Motor neuron (in vitro differentiated cells): ENCODE measurements at places on chromosomes 7 and 10.

DNA sequence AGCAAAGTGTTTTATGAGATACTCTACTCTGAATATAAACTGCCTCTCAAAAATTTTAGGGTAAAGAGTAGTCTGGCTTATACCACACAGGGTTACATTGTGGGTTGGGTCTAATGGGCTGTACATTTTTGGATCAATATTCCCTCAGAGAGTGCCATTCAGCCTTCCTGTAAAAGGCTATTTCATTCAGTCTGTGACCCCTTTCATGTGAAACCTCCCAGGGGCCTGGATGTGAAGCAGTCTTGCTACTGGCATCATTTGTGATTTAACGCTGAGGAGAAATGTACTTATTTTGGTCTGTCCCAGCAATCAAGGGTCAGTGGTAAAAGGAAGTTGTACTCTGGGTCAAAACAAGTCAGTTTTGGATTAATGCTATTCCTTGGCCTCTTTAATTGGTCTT is 71.8 kb upstream of the PRKG1 start:
- no peak for ATAC-seq

DNA sequence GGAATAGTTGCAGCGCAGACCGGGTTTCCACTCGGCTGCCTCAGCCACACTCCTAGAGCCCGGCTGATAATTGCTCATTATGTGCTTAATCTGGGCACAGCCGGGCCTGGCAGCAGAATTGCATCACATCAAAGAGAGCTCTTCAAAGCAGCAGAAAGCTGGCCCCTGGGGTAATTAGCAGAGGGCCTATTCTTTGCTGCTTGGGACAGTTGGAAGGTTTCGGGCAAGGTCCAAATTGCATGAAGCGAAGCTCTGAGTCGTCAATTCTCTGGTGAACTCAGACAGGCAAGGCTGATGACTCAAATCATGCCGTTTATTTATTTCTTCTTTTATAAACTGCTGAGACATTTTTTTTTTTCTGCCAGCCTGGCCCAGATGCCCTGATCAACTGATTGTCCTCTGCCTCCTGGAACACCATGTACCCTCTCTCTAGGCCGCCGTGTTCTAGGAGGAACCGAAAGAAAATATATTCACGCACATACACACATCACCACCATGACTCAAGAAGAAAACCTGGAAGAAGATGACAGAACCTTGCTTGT is 242.2 kb downstream of the RAB11FIP2 start:
- peak; percentile 92 for ATAC-seq

GRCh38 chr7:130356876-130357611 is 12.4 kb downstream of the CPA5 start:
- ATAC-seq, result peak; percentile 24

DNA sequence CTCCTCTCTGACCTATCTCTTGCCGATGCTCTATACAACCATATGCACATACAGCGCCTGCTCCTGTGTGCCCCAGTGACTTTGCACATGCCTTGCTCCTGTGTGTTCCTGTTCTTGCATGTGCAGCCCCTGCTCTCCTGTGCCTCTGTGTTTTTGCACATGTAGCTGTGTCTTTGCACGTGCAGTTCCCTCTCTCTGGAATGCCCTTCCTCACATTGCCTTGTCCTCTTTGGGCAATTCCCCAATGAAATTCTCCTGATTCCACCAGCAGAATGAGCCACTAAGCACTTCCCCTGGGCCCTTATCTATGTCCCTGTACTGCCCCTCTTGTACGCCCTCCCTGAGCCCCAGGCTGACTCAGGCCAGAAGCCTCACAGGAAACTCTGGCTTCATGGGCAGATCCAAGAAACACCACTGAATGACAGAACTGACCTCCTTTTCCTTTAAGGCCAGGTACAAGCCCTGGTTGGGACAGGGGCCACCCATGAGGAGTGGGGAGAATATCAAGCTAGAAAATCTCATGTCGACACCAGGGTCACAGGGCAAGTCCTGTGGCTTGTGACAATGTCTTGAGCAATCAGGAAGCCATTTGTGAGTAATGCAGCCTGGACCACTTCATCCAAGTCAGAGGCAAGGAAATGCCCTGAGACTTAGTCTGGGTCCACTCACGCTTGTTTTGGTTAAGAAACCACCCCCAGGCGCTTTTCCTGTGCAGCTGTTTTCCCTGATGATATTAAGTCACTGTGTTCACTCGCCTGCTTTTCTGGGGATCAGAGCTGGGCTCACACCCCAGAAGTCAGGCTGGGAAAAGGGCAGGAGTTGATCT is 1.9 kb upstream of the ARHGAP22 start:
- ATAC-seq, result no peak

DNA sequence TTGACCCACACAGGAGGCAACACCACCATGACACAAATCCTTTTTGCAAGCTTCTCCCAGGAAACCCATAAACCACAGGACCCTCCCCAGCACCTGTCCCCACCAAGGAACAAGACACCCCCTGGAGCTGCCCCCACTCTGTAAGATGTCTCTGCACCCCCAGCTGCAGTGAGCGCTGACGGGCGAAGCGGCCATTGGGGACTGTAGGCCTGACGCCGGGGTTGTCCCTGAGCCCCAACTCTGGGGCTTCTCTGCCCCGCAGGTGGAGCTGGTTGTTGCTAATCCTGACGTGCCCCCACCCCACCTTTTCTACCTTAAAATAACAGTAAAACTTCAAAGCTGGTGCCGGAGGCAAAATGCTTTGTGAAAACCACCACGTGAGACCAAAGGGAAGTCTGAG is 94.7 kb upstream of the PPP2R2D start:
- ATAC-seq, result no peak

- no peak for ATAC-seq
These were observed 265.4 kb downstream of the SKIDA1 start for GRCh38 chr10:21260066-21260465.

DNA sequence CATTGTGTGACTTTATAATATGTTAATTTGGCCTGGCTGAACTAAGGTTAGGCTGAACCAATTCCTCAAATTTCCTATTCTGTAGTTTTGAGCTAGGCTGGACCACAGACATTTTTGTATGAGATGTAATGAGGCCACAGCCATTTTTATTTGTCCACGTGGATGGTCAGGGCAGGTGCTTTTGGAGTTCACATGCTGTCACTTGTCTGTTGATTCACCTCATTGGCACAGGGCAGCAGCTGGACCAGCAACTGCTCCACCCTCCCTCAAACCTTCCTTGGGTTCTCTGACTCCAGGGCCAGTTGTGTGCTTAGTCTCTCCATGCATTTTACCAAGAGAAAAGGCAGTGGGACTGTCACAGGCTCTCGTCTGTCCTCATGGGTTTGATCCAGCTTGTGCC is 76.1 kb upstream of the NPS start:
- ATAC-seq, result no peak

- ATAC-seq, result no peak
These were observed 36.8 kb upstream of the ANK3 start for GRCh38 chr10:60426425-60426824.

- no peak for ATAC-seq
These were observed 26.4 kb upstream of the ZCCHC24 start for GRCh38 chr10:79471776-79472175.

DNA sequence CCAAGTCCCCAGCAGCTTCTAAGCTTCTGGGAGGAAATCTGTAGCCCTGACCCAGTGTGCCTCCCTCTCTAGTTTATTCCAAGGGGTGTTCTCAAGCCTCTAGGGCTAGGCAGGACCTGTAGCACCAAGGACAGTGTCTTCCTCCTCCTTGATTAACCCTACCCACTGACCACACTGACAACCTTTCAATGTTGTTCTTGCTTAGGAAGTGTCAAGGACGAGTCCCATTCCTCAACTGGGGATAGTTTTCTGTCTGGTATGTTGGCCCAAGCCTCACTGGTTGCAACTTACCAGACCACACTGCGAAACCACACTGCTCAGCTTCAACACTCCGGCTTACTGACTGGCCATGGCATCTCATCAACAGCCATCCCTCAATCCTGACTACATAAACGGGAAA is 100.0 kb downstream of the RNF216 start:
- ATAC-seq, result no peak

DNA sequence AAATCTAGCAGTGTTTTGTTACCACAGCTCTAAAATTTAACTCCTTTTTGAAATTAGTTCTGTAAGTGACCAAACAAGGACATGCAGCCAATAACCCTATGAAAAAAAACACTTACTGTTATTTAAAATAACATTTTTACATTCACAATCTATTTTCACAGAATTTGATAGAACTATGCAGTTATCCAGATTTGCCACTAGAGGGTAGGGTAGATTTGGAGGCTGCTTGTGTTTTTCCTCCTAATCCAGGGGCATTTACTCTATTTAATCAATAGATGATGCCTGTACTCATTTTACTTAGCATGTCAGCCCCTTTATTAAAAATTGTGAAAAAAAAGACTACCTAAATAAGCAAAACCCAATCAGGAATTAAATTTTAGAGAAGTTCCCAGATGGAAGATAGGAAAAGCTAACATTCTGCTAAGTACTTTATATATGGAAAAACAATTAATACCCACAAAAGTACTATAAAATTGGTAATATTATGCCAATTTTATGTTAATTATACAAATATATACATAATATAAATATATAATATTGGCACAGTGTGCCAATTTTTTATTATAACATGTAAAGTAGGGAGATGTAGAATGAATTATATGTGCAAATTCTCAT is 18.1 kb upstream of the LIPK start:
- ATAC-seq, result no peak

DNA sequence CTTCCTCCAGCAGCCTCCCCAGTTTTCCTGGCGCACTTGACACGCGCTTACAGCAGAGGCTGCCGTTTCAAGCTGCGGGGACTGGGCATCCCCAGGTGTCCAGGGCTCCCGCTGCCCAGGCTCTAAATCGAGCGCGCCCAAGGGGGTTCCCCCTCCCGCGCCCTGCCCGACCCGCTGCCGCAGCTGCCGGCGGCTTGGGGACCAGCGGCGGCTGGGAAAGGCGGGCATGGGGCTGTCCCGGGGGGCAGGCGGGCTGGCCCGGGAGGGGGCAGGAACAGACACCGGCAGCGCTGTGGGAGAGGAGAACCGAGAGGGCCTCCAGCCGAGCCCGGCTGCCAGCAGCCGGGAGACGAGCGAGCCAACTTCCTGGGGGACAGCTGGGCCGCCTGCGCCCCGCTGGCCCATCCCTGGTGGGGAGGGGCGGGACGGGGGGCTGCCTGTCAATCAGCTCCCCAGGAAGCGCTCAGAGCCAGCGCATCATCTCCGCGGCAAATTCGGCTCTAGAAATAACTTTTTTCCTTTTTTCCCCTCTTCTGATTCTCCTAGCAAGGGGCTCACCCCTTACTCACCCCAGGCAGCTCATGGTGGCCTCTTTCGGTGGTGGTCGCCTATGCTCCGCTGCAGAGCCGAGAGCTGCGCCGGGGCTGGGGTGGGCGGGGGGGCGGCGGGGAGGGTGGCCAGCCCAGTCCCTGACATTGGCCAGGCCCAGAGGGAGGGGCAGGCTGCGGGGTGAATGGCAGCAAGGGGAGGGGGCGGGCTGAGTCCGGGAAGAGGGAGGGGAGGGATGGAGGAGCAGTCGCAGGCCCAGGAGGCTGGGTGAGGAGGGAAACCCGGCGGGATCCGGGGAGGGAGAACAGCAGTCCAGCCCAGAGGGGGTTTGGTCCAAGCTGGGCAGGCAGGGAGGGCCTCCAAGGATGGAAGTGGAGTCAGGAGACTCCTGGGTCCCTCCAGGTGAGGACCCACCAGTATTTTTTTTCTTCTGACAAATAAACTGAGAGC is 14.7 kb downstream of the GRID2IP start:
- ATAC-seq, result peak; percentile 18

- no peak for ATAC-seq
These were observed 211.1 kb downstream of the MGMT start for GRCh38 chr10:129678186-129678585.

DNA sequence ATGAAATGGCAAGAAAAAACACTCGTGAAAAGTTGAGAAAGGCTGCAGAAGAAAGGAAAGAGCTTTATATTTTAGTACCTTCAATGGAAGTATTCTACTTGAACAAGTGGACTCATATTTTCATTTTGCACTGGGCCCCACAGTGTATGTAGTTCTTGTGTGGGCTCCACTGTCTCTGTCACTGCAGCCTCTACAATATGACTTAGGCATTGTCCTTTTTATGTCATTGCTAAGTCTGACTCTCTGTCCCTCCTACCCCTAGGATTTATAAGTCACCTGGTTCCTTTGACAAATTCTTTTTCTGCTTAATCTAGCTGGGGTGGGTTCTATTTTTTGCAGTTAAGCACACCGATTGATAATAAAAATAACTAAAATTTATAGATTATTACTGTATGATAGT is 27.7 kb upstream of the SOSTDC1 start:
- no peak for ATAC-seq

DNA sequence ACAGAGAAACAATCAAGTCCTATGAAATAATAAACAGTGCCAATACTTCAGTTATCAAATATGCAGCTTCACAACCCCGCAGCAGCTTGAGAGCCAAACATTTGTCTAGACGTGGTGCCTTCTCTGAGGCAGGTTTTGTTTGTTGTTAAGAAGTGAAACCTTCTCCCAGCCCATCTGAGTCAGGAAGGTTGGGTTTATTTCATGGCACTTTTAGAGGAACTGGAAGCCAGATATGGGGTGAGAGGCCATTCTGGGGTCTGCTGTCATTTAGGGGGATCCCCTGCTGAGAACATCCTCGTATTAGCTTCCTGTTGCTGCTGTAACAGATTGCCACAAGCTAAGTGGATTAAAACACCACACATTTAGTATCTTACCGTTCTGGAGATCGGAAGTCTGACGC is 113.6 kb downstream of the GRK5 start:
- no peak for ATAC-seq

DNA sequence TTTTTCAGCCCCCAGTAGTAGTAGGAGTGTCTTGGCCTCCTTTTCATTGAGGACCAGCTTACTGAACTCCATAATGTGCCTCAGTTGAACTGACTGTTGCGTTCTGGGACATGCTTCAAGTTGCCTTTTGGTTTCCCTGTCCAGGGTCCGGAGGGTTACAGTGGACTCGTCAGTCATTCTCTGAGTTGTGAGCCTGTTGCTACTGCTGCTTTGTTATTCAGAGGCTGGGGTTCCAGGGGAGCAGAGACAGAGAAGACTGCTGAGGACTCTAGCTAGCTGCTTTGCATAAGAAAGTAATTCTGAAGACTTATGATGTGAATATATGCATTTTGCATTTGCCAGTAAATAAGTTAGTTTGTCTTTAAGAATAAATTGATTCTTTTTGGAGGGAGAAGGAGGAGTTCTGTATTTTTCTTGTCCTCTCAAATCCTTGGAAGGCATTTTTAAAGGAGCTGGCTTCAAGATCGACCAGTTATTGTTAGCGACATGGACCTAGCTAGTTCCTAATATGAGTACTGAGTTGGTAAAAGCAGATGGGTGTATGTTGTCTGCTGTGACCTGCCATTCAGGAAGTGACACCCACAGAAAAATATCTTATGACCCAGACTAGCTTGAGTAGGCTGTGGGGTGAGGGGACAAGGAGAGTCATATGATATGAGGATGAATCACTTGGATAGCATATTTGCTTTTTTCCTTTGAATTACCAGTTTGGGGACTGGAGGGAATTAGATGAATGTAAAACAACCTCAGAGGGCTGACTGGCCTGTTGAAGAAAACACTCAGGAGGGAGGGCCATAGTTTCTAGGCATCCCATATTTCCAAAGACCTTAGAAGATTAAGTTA is 8.3 kb downstream of the PI4K2A start:
- peak; percentile 95 for ATAC-seq

DNA sequence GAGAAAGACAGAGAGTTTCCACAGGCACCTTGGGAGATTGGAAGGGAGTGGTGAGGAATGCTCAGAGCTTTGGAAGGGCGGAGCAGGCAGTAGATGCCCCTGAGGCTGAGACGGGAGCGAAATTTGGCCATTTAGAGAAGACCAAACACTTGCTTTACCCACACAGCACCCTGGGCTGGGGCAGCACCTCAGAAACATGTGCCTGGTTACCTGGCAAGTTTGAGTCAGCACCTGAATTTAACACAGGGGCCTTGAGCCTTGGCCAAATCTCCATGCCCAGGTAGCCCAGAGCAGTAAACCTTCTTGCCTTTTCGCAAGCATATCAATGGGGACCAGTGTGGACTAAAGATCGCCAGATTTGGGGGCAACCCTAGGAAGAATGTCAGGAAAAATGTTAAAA is 111.9 kb upstream of the NFE2L3 start:
- ATAC-seq, result no peak
